HEK293T (cell line): ENCODE measurements at places on chromosomes 2 and 18.

DNA sequence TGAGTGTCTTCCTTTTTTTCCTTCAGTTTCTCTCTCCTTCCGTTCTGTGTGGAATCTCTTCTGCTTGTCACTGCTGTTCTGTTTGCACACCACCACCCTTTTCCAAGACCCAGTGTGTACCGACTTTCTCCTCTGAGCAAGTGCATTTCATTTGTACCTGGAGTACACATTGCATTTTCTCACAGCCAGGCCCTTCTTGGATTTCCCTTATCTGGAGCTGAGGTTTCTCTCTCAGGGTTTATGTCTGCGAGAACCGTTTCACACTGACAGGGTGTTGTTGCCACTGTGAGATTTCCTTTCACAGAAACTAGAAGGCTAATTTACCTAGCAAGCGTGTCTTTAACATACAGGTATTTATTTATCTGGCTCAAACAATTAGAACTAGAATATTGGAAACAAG lies 26.2 kb downstream of the NCOA1 start:
- no peak for DNase-seq

- DNase-seq = no peak
These were observed 165.0 kb downstream of the ANKRD44 start for GRCh38 chr2:197145471-197146056.

GRCh38 chr2:17911491-17912260 lies 33.2 kb downstream of the KCNS3 start:
- DNase-seq = no peak

DNA sequence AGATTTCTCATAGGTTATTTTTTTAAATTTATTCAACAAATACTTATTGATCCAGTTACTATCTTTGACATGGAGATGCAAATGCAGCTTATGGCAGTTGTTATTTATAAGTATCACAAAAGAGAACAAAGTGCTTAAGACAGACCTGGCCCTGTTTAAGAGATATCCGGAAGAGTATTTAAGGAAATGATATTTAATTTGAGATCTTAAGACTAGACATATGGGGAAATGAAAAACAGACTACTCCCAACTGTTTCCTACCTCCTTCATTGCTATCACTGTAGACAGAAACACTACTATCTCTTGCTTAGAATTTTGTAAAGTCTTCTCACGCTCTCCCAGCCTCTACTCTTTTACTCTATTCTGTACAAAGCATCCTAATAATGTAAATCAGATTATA lies 36.0 kb downstream of the RPRD1A start:
- no peak for DNase-seq

- no peak for DNase-seq
These were observed 894.7 kb downstream of the TMEM182 start for GRCh38 chr2:103656558-103656957.

DNA sequence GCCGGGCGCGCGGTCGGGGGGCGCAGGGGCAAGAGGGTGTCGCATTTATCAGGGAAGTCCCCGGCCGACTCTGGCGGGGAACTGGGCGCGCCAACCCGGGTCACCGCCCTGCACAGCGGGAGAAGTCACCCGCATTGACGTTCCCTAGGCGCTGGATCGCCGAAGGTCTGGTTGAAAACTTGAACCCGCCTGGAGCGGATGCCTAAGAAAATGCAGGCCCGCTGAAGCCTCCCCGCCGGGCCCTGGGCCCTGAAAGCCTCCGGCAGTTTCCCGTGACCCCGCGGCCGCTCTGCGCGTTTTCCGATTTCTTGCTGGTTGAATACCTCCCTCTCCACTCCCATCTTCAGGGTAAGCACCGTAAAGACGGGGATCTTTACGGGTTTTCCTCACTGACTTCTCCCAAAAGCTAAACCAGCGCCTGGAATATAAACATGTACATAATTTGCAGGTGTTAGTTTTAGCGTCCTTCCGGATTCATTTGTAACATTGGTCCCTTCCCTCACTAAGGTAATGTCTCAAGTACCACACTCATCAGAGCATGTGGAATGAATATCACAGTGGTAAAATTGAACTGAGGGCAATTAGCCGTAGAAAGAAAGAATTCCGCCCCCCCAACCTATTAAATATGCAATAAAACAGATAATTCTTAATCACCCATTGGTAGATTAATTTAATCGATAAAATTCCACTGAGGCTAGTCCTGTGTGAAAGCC lies 675 bp upstream of the SPIRE1 start:
- peak; percentile 23 for DNase-seq
